ENCODE measurements at places on chromosomes 16 and 17.
A peak's percentile ranks its signal among the peaks of the same experiment; 100 is the strongest.

- DNase-seq, result no peak
Observed at GRCh38 chr17:61476476-61477203, 24.4 kb downstream of the TBX4 start.

DNA sequence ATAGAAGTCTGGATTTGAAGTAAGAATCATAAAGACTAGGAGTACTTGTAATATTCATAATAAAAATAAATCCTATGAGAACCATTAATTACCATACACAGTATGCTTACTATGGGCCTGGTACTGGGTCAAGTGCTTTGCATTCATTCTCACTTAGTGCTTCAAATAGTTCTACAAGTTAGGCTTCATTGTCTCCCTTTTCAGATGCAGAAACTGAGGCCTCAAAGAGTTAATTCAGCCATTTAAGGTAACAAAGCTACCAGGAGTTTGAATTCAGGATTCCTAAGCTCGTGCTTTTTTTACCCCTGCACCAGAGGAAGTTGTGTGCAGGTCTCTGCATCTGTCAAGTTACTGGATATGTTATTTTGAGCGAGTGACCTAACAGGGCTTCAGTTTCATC, 1098.4 kb upstream of the EEF2KMT start:
- DNase-seq, result no peak

DNA sequence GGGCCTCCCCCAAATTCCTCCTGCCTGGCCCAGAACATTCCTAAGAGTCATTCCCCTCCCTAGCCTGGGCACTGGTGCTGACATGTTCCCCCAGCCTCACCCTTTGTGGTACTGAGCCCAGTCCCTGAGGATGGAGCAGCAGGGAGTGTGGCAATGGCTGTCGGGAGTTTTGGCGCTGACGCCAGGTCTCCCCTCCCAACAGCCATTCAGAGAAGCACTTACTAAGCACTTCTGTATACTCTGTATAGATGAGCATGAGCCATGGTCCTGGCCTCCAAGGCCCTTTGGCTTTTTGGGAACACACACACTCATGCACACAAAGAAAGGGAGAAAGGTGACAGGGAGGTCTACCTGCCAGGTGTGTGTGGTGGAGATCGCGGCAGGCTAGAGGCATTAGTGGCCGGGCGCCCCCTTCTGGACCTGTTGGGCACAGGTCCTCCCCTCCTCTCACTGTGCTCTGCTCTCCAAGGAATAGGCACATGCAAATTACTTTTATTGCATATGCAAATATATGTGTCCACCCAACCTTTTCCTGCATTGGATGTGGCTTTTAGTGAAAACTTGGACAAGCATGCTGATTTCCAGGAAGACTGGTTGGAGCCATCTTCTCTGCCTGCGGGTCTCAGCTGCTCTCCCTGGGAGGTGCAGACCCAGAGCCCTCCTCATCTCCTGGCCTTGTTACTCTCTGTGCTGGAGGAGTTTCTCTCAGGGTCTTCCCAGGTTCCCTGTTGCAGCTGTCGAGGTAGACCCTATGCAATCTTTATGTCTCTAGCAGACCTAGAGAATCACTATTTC, 17.4 kb upstream of the C17orf107 start:
- DNase-seq, result no peak

- no peak for DNase-seq
Observed at GRCh38 chr17:6420173-6420641, 14.7 kb downstream of the AIPL1 start.

GRCh38 chr17:39772415-39772814, 34.7 kb downstream of the GRB7 start:
- DNase-seq, result no peak

DNA sequence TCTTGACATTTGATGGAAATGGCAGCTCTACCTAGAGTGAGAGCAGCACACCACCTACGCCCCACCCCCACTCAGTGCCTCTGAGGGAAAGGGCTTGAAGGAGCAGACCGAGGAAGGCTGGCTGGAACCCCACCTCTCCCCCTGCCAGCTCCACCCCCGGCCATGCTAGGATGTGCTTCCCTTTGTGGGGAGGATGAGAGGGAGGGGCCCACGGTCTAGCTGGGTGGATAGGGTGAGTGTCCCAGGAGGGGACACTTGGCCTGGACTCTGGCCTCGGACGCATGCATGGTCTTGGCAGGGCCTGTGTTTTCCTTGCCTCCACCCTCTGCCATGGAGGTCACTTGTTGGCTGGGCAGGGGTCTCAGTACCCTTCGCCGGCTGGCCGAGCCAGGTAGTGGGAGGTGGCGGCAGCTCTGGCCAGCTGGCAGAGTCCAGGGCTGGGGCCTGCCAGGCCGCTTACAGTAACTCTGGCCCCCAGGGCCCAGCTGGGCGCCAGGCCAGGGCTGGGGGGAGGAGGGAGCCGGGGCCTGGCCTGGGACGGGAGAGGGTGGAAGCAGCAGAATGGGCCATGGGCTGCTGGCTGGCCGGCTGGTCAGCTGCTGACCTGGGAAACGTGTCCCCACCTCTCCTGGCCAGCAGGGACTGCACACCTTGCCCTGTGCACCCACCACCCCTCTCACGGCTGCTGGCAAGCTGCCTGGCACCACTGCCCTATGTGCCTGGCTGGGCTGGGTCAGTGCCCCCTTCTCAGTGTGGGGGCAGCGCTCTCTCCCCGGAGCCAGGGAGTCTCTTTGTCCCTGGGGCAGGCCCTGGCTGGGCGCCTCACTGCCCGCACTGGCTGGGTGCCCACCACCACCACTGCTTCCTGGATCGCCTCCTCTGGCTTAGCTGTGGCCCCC, 23.0 kb downstream of the RARA start:
- no peak for DNase-seq

DNA sequence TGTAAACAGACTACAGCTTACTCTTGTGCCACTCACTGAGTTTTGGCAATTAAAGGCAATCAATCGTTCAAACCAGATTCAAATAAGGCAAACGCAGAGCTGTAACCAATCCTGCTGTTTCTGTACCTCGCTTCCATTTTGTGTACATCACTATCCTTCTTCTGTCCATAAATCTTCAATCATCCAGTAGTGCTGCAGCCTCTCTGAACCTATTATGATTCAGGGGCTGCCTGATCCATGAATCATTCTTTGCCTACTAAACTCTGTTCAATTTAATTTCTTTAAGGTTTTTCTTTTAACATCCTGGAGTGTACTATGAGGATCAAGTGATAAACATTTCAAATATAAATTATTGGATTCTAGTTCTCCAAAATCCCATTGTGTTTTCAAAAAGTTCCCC, 93.9 kb downstream of the CEP112 start:
- DNase-seq, result no peak

DNA sequence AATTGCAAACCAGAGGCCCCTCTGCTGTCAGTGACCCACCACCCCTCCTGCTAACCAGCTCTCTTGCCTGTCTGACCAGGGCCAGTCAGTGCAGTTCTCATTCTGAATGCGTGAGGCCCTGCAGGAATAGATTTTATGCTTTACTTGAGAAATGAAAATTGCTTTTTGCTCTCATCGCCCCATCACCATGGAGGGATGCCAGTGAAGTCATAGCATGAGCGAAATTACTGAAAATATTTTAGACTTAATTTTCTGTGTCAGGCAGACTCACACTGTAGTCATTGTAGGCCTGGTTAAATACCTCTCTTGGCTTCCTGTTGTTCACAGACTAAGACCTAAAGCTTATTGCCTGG, 490.5 kb upstream of the CDH5 start:
- DNase-seq, result no peak

GRCh38 chr17:76182016-76182764, 41.1 kb upstream of the FOXJ1 start:
- peak; percentile 90 for DNase-seq

- no peak for DNase-seq
Observed at GRCh38 chr17:57938061-57938502, 17.1 kb downstream of the CUEDC1 start.

DNA sequence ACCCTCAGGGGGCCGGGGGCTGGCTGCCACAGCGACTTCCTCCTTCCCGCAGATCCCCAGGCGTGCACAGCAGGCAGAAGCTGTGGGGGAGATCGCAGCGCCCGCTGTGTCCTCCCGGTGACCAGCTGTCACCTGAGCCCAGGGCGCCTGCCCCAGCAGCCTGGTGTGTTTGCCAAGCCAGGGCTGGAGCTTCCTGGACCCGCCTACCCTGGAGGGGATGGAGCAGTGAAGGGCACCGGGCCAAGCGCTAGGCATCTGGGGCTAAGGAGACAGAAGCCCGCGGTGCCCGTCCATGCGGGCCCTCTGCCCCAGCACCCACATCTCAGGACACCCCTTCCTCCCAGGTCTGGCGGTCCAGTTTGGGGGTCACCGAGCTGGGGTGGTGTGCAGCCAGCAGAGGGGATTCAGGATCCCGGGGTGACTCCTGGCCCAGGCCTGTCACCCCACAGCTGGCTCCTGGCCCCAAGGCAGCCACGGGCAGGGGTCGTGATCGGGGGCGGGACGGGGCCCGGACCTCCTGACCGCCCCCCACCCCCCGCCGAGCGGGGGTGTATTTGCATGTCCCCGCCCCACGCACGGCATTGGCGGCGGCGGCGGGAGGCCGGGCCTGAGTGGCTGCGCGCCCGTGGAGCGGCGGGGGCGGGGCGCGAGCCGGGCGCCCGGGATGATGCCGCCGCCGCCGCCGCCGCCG, at the start of gene RAB26:
Gene RAB26, plus strand, starts transcription at position 645 of the 691 bp plus-strand sequence. CDS start 159 bp downstream, outside the sequence.
- peak; percentile 56 for DNase-seq

DNA sequence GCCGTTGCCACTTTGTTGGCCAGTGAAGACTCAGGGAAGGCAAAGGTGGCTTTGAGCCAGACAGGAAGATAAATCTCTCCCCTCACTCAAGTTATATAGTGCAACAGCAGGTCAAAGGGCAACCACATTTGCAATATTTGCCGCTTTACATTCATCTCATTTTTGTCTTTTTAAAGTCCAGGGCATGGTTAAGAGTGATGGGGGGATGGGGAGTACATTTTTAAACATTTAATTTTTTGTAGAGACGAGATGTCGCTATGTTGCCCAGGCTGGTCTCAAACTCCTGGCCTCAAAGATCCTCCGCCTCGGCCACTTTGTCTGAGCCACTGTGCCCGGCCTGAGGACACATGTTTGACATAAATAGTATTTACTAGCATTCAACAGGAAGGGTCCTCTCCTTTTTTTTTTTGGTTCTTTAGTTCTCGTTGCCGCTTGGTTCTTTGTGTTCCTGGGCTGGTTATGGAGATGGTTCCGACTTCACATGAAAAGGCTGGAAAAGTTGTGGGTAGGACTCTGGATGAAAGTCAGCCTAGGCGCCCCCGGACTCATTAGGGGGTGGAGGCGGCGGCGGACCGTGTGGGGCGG, 95.7 kb downstream of the RAB11FIP4 start:
- no peak for DNase-seq

DNA sequence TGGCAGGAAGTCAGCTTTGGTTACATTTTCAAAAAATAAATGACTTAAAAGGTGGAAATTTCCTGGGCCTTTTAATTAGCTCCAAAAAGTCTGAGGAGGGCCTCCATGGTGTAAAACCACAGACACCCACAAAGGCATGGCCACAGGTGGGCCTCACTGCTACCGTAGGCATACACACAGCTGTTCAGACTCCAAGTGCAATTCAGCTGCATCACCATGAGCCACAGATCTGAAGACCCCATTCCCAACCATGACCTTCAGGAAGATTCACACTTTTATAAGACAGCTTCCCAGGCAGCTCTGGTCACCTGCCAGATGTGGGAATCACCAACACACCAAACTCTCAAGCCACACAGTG, 20.6 kb downstream of the CSNK2A2 start:
- no peak for DNase-seq

DNA sequence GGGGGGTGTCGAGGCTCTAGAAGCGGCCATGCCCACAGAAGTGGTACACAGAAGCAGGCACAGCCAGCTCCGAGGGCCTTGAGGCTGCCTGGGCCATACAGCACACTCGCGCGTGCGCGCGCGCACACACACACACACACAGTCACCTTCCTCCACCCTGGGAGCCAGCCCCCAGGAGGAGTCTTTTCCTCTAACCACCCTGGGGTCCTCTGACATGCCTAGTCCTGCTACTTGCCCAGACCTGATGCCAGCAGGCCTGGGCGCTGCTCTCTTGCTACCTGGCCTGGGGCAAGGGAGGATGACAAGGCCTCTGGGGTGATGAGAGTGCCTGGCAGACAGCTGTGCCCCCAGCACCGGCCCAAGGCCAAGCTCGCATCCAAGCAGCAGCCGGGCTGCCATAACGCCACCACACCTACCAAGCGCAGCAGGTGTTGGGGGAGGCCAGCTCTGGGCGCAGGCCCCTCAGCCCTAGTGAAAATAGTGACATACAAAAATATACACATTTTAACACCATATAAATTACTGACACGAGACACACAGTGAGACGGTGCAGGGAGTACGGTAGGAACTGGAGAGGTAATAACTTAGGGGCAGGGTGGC, 41.1 kb downstream of the TSC2 start:
- DNase-seq, result no peak

GRCh38 chr16:19829844-19830692, 54.6 kb downstream of the GPRC5B start:
- no peak for DNase-seq

DNA sequence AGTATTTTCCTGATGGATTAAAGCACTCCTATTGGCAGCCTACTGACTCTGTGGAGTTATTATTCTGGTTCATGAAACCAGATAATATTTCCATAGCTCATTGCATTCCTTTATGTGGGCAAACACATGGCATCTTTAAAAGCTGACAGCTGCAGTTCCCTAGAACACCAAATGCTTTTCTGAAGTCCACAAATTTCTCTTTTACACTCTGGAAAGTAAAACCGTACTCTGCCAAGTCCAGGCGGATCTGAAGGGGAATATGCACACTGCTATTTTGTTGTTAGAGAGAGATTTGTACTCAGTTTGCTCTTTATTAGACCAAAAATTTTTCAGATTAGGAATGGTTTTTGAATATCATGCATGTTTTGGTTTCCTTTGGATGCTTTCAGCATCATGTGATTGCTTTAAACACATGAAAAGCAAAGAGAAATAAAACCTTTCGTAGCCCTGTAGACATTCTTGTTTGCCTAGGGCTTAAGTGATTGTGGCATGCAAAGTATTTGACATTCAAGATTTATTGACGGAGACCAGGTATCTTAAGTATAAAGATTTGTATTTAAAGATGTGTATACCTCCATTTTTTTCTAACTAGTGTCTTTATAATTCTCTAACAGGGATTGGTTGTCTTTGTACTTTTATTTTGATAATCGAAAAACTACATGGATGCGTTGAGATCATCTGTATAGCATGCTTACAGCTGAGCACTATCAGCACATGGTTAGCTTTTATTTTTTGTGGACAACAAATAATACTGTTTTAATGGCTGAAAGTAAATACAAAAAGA, 19.5 kb downstream of the SEC14L1 start:
- DNase-seq, result no peak

GRCh38 chr17:31321481-31321880, at the start of gene EVI2A:
TSS of gene EVI2A (minus strand) at chr17:31321622. CDS start at chr17:31319013, 2,609 bp downstream.
- DNase-seq, result no peak

DNA sequence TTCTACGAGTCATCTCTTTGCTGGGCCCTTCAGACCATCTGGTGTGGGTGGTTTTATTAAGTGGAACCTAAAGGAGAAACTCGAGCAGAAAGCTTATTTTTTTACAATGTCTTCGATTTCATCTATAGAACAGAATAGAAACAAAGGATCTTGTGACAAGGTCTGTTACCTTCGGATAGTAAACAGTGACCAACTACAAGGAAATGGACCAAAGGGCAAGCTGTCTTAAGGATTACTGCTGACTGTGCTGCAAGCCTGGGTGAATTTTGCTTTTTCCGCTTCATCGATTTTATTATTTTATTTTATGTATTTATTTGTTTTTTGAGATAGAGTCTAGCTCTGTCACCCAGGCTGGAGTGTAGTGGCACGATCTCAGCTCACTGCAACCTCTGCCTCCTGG, 348.9 kb upstream of the ERCC4 start:
- no peak for DNase-seq

All from left kidney (tissue), 8 donors.